ENCODE measurements at places on chromosomes 4 and X. TPM values are rescaled to one million over a fixed set of nuclear protein-coding genes. Genes with fewer than 3 reads are reported as not detected.

SAP30 gene
- total RNA-seq, result 33.8 TPM

MAP7D2 gene
- 0.34 TPM for total RNA-seq

MAGEA6 gene
- total RNA-seq, result not detected

BTK gene
- total RNA-seq, result not detected
